ENCODE measurements at places on chromosomes 13 and 19.
A peak's percentile ranks its signal among the peaks of the same experiment; 100 is the strongest.

- no peak for DNase-seq
These were observed 493 bp downstream of the YIPF2 start for GRCh38 chr19:10927730-10928562.

- no peak for DNase-seq
These were observed 53.6 kb upstream of the FARP1 start for GRCh38 chr13:98089246-98089645.

GRCh38 chr13:100440751-100441425, 147.7 kb downstream of the GGACT start:
- DNase-seq, result peak; percentile 59

GRCh38 chr19:42487032-42487797, 41.1 kb downstream of the CEACAM1 start:
- DNase-seq, result no peak

- DNase-seq, result no peak
These were observed 489.1 kb downstream of the DIAPH3 start for GRCh38 chr13:59674616-59675015.

GRCh38 chr13:48975101-48975855, 434 bp upstream of the FNDC3A start:
- DNase-seq, result peak; percentile 54

- no peak for DNase-seq
These were observed 19.7 kb upstream of the PLPP2 start for GRCh38 chr19:310781-311496.

DNA sequence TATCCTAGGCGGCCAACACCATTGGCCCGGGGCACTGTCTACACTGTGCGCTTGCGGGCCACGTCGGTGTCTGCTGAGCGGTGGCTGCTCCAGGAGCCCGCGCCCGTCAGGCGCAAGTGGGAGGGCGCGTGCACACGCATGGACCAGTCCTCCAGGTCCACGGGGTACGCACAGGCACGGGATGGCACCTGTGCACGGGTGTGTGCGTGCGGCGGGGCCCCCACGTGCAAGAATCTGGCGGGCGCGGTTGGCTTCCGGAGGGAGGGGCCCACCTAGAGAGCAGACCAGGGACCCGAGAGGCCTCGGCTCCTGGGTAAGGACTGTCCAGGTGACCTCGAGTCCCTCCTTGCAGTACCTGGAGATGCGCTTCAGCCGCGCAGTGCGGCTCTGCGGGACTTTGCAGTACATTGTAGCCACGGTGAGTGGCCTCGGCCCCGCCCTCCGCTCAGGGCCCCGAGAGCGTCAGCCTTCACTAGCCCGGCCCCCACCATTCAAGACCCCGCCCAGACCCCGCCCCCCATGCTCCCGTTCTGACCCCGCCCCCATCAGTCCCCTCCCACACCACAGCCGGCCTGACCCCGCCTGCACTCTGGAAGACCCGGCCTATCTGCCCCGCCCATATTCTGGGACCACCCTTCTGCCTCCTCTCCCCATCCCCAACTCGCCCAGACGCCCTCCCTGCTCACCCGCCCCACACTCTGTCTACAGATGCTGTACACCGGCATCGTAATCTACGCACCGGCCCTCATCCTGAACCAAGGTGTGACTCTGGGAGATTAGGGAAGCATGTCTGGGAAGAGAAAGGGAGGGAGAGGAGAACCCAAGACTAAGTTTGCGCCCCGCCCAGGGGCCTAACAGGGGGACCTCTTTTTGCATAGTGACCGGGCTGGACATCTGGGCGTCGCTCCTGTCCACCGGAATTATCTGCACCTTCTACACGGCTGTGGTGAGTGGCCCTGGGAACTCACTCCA, 2.3 kb downstream of the SLC5A5 start:
- peak; percentile 69 for DNase-seq

DNA sequence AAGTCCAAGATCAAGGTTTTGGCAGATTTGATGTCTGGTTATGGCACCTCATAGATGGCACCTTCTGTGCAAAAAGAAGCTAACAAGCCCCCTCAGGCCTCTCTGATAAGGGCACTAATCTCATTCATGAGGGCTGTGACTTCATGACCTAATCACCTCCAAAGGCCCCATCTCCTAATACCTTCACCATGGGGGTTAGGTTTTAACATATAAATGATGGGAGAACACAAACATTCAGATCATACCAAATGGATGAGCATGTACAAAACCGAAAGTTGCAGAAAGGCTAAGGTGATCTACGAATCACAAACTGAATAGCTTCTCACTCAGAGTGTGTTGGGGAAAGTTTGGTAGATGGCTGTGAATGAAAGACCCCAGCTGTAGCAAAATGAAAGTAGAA, 217.4 kb downstream of the TBC1D4 start:
- DNase-seq, result no peak

Data from COLO829 (cell line).